Kidney epithelial cell (primary cell): ENCODE measurements at places on chromosomes 16 and 17. TPM values are rescaled to one million over a fixed set of nuclear protein-coding genes. Genes with fewer than 3 reads are reported as not detected.
A peak's percentile ranks its signal among the peaks of the same experiment; 100 is the strongest.

The CD300C gene
- total RNA-seq: 0.21 TPM in 1 of 2 replicates, not detected in the other

The YPEL3 gene
- 25.5 and 32.3 TPM in 2 replicates for total RNA-seq

The GLTPD2 gene
- not detected in 2 replicates for total RNA-seq

The WNK4 gene
- total RNA-seq: 0.67 and 0.96 TPM in 2 replicates

DNA sequence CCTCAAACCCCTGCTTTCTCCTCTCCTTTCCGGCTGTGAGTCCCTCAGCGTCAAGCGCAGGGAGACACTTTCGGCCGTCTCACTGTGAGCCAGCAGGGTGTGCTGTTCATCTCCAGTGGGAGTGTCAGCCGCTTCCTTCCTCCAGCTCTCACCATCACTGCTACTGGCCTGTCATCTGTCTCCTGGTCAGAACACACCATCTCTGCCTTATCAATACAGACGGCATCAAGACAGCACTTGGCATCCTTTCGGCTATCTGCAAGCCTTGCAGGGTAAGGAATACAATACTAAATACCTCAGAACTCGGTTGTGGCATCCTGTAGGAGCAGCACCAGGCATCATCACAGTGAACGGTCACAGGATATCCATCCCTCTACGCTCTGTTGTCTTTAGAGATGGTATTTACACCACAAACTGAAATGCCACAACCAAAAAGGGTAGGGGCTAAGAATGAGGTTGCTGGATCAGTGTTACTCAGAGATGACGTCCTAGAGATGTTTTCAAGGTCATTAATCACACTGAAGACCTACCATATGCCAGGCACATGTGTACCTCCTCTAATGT, 20.7 kb upstream of the CMTM4 start:
- no peak for DNase-seq

- DNase-seq: no peak
Observed at GRCh38 chr17:6641247-6641863, 495 bp downstream of the TXNDC17 start.

- DNase-seq: no peak
Observed at GRCh38 chr17:68732301-68732749, 131.2 kb upstream of the FAM20A start.

- DNase-seq: no peak
Observed at GRCh38 chr17:73938706-73939105, 264.8 kb upstream of the RPL38 start.

- no peak for DNase-seq
Observed at GRCh38 chr16:85293904-85294642, 181.8 kb upstream of the CIBAR2 start.

DNA sequence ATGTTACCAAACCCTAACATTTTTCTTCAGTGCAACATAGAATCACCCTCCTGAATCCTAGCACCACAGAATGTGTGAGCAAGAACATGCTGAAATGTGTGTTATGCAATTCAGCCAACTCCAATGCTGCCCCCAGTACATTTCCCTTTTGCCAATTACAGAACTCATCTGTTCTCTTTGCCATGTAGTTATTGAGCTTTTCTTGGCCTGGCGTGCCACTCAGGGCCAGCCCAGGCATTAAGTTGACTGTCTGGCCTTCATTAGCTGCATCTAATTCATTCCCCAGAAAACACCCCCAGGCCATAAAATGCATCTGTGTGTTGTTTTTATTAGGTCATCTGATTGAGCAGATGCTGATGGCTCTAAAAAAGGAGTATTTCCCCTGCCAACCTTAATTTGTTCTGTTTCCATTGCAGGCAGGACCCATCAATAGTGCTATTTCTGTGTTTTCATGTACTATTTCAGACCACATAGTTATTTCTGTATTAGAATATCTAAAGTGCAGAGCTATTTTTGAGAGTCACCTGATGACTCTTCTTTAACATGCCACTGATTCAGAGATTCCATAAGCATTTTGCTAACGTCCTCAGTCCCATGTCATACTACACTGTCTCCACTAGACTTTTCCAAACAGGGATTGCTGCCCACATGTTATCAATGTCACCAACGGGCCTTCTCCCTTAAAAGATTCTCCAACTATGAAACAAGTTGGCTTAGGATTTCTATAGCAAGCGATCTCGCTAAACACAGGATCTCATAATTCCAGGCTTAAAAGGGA, 969.7 kb downstream of the CDH11 start:
- no peak for DNase-seq

DNA sequence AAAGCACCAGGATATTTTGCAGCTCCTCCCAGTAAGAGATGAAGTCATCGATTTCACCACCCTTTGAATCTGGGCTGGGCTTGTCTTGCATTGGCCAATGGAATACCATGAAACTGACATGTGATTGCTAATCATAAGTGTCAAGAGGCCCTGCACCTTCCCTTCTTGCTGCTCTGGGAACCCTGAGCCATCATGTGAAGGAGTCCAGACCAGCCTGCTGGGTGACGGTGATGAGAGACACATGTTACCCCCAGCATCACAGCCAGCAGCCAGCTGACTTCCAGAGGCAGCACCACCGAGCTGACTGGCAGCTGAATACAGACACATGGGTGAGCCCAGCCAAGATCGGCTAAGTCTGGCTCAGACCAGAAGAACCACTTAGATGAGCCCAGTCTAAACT, 43.6 kb upstream of the CACNG4 start:
- no peak for DNase-seq

- DNase-seq: no peak
Observed at GRCh38 chr16:82037666-82038065, 2.6 kb downstream of the HSD17B2 start.

GRCh38 chr16:54286366-54287130, at the start of gene IRX3:
Gene IRX3, minus strand, starts transcription at chr16:54286787. Its CDS starts 737 bp downstream, at chr16:54286050.
- DNase-seq: peak; percentile 23

- DNase-seq: no peak
Observed at GRCh38 chr17:4110152-4110551, 32.7 kb downstream of the ZZEF1 start.

GRCh38 chr17:67435122-67435521, 58.0 kb downstream of the PITPNC1 start:
- no peak for DNase-seq
